ENCODE measurements at places on chromosomes 2 and 18.

DNA sequence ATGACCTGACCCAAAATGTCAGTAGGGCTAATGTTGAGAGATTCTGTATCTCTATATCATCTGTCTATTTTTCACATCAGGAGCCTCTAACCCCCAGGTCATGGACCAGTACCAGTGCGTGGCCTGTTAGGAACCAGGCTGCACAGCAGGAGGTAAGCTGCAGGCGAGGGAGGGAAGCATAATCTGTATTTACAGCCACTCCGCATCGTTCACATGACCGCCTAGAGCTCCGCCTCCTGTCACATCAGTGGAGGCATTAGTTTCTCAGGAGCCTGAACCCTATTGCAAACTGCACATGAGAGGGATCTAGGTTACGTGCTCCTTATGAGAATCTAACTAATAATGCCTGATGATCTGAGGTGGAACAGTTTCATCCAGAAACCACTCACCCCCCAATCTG lies 180.6 kb downstream of the RDH14 start:
- no peak for DNase-seq

DNA sequence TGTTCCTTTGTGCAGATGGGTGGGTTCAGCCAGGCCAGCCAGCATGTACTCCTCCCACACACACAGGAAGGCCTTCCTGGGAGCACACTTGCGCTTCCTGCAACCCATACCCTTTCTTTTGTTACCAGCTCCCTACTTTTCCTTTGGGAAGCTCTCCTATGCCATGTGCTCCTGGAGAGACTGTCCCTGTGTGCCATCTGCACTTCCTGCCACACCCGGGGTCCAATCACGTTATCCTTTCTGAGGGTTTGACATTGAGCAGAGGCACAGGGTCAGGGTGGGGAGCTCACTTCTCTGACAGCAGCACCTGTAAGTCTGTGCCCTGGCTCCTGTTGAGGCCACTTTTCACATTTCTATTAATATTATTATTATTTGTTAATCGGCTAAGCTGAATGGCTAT lies 62.9 kb downstream of the COPS8 start:
- DNase-seq, result no peak

GRCh38 chr18:12837747-12838146 lies 46.3 kb downstream of the PTPN2 start:
- no peak for DNase-seq

GRCh38 chr2:170362313-170362870 lies 184.4 kb downstream of the MYO3B start:
- DNase-seq, result no peak

- no peak for DNase-seq
Measured at GRCh38 chr2:12271589-12271984, 445.1 kb upstream of the TRIB2 start.

Data from NCI-H1105 treated with DMSO at 0.1 percent for 48 hours (cell line).